ENCODE measurements at places on chromosomes 13 and 19.

GRCh38 chr13:34391076-34391475 is 551.0 kb upstream of the NBEA start:
- ATAC-seq, result no peak

DNA sequence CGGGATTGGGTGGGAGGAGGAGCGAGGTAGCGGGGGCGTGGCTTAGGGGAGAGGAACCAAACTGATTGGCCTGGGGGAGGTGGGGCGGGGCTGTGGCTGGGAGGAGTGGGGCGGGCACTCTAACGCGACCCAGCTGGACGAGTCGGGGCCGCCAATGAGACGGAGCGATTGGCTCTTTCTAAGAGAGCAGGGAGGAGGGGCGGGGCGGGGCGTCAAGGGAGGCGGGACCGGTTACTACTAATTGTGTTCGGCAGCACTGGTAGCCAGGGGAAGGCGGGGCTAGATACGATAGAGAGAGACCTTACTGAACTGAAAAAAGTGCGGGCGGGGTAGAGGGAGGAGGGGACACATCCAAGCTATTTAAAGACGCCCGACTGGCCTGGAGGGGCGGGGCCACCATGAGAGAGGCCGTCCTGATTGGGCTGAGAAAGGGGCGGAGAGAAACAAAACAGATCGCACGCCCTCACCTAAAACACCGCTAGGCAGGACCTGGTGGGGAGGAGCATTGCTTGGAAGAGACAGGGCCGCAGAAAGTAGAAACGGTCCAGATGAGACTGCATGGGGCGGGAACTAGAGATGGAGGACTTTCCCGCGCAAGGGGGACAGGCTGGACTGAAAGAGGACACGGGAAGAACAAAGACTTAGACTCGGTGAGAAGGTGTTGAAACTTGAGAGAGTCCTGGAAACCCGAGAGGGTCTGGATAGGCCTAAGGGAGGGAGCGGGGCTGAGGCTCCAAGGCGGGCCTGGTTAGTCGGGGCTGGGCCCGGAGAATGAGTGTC is at the start of gene KCNC3:
KCNC3 (minus strand) TSS at position 232 of the 780 bp plus-strand sequence. CDS start 295 bp downstream, outside the sequence.
- peak; percentile 75 for ATAC-seq

DNA sequence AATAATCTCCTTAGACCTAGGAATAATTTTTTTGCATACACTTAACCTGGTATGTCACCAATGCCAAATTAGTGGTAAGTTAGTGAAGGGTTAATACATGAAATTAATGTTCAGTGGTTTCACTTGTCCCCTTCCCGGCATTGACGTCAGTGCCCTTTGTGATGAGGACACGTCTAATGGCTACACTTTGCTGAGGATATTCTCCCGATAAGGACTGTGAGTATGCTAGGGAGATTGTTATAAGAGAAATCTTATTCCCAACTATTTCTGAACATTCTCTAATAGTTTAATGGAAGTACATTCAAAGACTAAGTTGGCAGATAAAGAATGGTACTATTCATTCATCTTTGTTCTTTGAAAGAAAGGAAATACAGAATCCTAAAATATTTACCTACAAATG is 102.4 kb downstream of the TNFRSF19 start:
- ATAC-seq, result no peak

- no peak for ATAC-seq
Observed at GRCh38 chr19:33195645-33196347, 1.7 kb downstream of the LRP3 start.

GRCh38 chr13:73110814-73111213 is 52.0 kb downstream of the KLF5 start:
- no peak for ATAC-seq

GRCh38 chr13:19172647-19173030 is 9.0 kb downstream of the TUBA3C start:
- ATAC-seq, result no peak
